ENCODE measurements at places on chromosomes 7 and 10. TPM values are rescaled to one million over a fixed set of nuclear protein-coding genes. Genes with fewer than 3 reads are reported as not detected.

Gene STRIP2
- 0.52 TPM for total RNA-seq

Gene PKD2L1
- 0.16 TPM for total RNA-seq

Gene SPDYE2B
- not detected for total RNA-seq

Gene PLOD3
- 50.9 TPM for total RNA-seq

Gene WDR91
- total RNA-seq = 27.9 TPM

Gene PON3
- total RNA-seq = 5.5 TPM

Gene TAS2R60
- 0.55 TPM for total RNA-seq

Gene CCL24
- not detected for total RNA-seq

Gene GIMAP7
- 24.5 TPM for total RNA-seq

Gene ADAM12
- total RNA-seq = 12.3 TPM

Gene HOXA10
- total RNA-seq = 15.3 TPM

Gene SFXN2
- 28.3 TPM for total RNA-seq

Gene SEMA3E
- total RNA-seq = 24.0 TPM

Gene SPDYE8
- total RNA-seq = not detected

Gene TFR2
- total RNA-seq = 2.2 TPM

Gene TMEM236
- total RNA-seq = 0.49 TPM

Gene PODXL
- total RNA-seq = 64.4 TPM

Gene ZKSCAN5
- 9.4 TPM for total RNA-seq

Gene C10orf53
- not detected for total RNA-seq

Gene PDSS1
- total RNA-seq = 8.8 TPM

Gene EMX2
- total RNA-seq = 46.1 TPM

Gene TRIM50
- not detected for total RNA-seq

Gene RARRES2
- 91.0 TPM for total RNA-seq

Gene PTF1A
- total RNA-seq = not detected

All from ureter (tissue), 1 donor.